ENCODE measurements at places on chromosomes 16 and 17.
A peak's percentile ranks its signal among the peaks of the same experiment; 100 is the strongest.

DNA sequence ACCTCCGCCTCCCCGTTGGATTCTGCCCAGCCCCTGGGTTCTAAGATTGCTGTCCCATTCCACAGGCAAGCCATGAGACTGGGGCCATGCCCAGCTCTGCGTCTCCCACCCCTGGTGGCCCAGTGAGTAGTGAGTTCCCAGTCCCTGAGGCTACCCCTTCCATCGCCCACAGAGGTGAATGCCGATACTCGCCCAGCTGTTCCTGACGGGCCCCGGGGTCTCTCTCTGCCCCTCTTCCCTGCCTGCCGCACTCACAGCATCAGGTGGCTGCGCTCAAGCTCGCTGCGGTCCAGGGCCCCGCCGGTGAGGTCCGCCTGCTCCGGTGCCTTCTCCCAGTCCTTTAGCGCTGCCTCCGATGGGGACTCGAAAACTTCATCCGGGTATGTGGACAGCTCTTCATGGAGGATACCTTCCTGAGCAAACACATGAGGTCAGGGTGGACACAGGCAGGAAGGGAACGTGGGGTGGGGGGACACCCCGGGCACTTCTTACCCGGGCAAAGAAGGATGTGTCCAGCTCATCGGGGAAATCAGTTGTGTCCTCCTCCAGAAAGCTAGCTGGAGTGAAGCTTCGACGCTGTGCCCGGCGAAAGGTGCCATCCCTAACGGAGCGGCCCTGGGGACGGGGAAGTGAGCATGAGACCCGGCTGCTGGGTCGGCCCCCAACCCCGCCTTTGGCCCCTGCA lies 8.8 kb downstream of the SNRNP25 start:
- no peak for DNase-seq

DNA sequence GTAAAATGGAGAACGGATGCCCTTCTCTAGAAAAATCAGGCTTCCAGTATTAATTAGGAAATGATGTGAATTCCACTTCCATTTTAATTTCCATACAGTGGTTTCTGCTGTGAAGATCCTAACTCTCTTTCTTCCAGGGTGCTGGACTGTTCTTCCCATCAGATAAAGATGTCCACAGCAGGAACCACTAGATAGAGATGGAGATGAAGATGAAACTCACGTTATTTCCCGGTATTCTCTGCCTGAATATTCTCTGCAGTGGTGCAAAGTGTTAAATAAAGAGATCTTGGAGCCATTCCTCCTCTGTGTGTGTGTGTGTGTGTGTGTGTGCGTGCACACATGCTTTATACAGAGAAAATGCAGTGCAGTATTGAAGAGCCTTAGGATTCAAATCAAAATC lies 727.5 kb downstream of the KCNJ2 start:
- DNase-seq, result no peak

DNA sequence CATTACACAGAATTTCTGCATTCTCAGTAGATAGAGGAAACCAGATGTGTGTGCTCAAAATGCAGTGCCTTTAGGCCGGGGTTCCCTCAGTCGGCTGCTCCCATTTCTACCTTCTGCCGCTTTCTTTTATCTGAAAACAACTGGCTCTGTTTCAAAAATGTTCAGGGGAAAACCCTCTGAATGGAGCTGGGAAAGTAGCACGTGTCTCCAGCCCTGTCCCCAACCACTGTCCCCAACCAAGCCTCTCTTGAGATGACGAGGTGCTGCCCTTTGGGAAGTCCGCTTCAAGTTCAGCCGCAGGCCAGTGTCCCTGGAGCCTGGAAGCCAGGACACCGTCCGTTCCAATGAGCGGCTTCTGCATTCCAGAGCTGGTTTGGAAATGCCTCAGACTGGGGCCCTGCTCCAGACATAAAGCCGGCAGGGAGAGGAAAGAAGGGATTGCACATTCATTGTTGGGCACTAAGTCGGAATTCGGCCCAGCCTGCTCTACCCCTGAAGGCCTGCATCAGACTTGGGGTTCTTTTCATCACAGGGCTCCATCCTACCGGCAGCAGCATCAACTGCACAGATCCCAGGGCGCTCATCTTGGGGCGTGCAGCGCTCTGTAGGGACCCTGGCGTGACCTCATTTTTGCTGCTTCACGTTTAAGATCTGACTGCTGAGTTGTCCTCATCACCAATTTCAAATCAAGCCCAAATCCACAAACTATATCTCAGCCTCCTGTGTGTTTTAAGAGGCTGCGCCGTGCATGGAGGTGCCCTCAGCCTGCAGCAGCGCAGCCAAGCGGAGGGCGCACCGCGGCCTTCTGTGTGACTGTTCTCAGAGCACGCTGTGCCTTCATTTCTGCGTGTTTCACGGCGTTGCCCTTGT lies 111.3 kb downstream of the BANP start:
- no peak for DNase-seq

GRCh38 chr16:54006693-54007092 lies 279.9 kb downstream of the IRX3 start:
- DNase-seq, result no peak

GRCh38 chr16:30458561-30459394 lies 13.1 kb upstream of the SEPHS2 start:
- peak; percentile 81 for DNase-seq

Data from CD4-positive, alpha-beta T cell treated with Interleukin-17A for 1 hour (primary cell).